ENCODE measurements at places on chromosomes 5 and 9. TPM values are rescaled to one million over a fixed set of nuclear protein-coding genes. Genes with fewer than 3 reads are reported as not detected.

GRCh38 chr5:157266286-157267007, 524 bp downstream of the CYFIP2 start:
- no peak for DNase-seq

DNA sequence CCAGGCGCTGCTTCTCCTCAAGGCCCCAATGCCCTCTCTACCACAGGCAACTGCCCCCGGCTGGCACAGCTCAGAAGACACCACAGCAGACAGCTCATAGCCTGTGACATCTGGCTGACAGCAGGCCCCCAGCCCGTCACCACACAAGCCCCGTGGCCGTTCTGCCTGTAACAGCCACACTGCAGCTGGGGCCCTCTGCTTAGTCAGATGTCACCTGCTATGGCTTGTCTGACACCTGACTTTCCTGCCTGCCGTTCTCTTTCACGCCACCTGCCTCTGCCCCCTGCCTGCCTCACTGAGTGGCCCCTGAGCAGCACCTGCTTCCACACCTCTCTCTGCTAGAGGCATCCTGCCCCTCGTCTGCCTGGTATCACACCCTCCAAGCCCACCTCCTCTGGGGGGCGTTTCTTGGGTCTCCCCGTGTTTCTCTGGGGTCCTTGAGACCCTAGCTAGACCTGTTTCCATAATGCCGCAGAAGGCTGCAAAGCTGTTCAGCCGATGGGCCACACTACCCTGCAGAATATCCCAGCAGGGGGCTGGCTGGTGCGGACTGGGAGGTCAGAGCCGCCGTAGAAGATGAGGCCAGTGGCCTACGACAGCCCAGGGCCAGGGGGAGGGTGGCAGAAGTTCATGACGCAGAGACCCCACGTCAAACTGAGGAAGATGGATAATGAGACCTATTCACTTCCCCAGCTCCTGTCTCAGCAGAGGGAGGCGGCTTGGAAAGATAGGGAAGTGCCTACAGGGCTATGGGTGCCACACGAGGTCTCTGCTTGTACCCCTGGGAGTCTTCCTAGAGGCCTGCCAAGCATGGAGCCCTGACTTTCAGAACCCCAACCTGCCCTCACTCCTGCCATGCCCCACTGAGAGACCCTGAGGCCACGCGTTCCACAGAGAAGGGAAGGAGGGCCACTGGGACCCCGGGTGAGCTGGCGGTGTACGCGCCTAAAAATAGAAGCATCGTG, 95.1 kb downstream of the ZNF354C start:
- peak; percentile 17 for DNase-seq

MYOZ3 gene
- 2.9 TPM for total RNA-seq

DNA sequence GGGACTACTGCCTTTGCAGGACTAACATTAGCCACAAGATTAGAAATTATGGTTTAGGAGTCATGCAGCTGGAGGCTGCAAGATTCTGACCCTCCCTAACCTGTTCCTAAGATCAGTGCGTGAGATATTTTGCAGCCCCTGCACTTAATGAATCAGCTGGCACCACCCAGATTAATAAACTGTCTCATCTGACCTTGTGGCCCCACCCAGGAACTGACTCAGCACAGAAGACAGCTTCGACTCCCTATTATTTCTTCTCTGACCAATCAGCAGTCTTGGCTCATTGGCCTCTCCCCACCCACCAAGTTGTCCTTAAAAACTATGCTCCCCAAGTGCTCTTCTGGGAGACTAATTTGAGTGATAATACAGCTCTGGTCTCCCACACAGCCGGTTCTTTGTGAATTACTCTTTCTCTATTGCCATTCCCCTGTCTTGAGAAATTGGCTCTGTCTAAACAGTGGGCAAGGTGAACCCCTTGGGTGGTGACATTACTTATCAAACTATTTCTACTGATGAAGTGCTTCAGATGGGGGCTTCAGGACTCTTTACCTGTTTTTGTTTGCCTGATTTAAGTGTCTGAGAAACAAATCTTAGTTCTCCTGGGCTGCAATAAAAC, 17.0 kb downstream of the CTSL start:
- DNase-seq = no peak

DNA sequence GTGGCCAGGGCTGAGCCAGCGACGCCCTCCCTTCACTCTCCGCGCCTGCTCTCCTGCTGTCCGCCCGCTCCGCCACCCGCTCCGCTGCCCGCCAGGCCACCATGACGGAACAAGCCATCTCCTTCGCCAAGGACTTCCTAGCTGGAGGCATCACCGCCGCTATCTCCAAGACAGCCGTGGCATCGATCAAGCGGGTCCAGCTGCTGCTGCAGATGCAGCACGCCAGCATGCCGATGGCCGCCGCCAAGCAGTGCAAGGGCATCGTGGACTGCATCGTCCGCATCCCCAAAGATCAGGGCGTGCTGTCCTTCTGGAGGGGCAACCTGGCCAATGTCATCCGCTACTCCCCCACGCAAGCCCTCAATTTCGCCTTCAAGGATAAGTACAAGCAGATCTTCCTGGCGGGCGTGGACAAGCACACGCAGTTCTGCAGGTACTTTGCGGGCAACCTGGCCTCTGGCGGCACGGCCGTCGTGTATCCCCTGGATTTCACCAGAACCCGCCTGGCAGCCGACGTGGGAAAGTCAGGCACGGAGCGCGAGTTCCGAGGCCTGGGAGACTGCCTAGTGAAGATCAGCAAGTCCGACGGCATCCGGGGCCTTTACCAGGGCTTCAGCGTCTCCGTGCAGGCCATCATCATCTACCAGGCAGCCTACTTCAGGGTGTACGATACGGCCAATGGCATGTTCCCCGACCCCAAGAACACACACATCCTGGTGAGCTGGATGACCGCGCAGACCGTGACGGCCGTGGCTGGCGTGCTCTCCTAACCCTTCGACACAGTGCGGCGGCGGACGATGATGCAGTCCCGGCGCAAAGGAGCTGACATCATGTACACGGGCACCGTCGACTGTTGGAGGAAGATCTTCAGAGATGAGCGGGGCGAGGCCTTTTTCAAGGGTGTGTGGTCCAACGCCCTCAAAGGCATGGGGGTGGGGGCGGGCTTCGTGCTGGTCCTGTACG, 1130.4 kb upstream of the ACO1 start:
- DNase-seq = peak; percentile 18

DNA sequence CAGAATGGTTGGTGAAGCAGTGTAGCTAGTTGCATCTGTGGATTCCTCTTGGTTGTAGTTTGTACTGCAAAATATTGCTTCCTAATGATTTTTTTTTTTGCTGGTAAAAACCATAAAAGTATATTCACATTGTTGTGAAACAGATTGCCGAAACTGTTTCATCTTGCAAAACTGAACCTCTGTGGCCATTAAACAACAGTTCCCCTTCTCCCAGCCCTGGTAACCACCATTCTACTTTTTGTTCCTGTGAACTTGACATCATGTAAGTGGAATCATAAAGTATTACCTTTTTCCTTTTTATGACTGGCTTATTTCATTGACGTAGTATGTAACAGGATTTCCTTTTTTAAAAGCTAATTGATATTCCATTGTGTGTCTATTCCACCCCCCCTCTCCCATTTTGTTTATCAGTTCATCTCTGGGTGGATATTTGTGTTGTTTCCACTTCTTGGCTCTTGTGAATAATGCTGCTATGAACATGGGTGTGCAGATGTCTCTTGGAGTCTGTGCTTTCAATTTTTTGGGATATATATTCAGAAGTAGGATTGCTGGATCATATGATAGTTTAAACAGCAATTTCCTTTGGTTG, 11.8 kb downstream of the SUB1 start:
- DNase-seq = no peak

NSG2 gene
- total RNA-seq = 0.63 TPM

DNA sequence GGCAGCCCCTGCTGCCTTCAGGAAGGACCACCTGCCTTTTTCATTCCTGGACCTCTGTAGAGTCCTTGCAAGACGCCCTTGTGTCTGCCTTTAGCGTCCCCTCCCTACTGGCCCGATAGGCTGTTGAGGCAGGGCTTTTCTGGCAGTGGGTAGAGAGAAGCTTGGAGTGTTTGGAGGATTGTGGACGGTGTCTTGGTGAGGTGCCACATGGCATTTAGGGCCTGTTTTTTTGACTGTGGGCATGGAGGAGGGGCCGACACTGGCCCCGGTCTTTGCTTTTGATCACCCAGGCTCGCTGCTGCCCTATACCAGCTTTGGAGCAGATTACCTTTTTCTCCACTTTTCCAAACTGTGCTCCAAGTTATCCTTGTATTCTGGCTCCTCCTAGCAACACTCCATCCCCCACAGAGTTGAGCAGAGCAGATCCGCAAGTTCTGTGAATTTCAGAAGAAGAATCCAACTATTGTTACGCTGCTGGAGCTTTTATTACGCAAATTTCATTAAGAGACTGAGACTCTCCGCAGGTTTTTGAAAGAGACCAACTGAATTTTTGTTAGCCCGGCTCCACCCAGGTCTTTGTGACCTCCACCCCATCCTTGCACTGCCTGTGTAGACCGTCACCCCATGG, 34.8 kb upstream of the PRDM12 start:
- no peak for DNase-seq

- DNase-seq = peak; percentile 25
Observed at GRCh38 chr5:81068063-81068462, 107.9 kb downstream of the RASGRF2 start.

DNA sequence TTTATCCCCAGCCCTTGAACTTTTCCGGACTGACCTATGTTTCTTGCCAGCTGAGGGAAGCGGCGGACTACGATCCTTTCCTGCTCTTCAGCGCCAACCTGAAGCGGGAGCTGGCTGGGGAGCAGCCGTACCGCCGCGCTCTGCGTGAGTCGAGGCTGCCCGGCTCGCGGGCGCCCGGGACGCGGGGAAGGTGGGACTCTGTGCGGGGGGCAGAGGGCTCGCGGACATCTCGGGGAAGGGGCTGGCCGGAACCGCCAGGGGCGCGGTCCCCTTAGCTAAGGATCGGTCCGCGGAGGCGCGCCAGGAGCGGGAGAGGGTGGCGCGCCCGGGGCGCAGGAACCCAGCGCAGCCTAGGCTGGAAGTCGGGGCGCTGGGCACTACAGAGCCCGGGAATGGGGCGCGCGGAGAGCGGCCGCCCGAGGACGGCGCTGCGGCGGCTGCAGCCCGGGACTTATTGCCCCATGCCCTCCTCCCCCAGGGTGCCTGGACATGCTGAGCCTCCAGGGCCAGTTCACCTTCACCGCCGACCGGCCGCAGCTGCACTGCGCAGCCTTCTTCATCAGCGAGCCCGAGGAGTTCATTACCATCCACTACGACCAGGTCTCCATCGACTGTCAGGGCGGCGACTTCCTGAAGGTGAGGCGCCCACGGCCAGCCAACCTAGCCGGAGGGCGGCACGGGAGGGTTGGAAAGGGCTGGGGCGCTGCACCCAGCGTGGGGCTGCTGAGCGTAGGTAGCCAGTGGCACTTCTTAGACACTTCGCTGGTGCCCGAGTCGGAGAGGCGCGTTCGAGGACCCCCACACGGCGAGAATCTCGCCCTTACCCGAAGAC, 922 bp downstream of the CRHBP start:
- no peak for DNase-seq

GRCh38 chr5:180600554-180601041, 9.3 kb upstream of the SCGB3A1 start:
- DNase-seq = no peak

- DNase-seq = no peak
Observed at GRCh38 chr5:153365547-153365946, 124.9 kb upstream of the GRIA1 start.

LECT2 gene
- not detected for total RNA-seq

- DNase-seq = no peak
Observed at GRCh38 chr9:110257956-110258355, 1.6 kb upstream of the TXN start.

DNA sequence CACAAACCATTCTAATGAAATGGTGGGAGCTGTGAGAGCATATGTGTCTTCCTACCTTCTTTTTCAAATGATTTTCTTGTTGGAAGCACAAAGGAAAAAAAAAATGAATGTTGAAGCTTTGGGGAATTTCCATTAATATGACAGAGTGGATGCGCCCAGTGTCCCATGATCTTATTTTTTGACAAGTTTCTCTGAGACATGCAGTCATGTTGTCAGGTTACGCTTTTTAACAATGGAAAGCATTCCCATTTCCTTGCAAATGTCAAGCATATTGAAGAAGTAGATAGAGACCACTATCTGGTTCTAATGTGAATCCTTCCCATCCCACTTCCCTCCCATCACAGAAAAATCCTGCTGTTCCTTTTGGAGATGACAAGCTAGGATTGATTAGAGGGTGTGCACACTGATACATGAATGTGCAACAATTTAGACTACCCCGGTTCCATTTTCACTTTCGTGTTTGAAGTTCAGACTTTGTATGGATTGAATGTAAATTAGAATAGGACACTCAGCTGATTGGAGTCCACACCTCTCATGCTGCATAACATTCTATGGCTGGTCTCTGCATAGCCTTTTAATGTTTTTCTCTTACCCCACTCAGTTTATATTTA, 919.4 kb downstream of the TLE4 start:
- no peak for DNase-seq

HSPB3 gene
- 218 TPM for total RNA-seq

DNA sequence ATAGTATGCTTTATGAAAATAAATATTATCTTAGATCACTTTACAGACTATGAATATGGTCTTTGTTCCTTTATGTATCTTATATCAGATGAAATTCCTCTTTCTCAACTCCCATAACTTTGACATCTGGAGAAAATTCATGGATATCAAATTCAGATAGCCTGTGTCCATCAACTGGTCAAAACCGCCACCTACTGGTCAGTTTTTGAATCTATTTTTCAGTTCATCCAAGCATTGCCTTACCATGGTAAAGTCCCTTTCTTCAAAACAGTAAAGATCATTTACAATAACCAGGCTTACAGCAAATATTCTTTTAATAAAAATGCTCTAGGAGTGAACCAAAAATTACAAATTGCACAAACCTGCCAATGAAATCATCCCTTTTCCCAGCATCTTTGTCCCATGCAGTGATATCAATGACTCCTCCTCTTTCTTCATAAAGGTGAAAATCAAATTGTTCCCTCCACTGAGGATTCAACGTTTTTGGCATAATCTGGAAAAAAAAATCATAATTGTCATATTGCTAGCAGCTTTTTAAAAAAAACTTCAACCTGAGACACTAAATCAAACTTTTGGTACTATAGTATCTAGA, 290.5 kb downstream of the SLF1 start:
- no peak for DNase-seq

DNA sequence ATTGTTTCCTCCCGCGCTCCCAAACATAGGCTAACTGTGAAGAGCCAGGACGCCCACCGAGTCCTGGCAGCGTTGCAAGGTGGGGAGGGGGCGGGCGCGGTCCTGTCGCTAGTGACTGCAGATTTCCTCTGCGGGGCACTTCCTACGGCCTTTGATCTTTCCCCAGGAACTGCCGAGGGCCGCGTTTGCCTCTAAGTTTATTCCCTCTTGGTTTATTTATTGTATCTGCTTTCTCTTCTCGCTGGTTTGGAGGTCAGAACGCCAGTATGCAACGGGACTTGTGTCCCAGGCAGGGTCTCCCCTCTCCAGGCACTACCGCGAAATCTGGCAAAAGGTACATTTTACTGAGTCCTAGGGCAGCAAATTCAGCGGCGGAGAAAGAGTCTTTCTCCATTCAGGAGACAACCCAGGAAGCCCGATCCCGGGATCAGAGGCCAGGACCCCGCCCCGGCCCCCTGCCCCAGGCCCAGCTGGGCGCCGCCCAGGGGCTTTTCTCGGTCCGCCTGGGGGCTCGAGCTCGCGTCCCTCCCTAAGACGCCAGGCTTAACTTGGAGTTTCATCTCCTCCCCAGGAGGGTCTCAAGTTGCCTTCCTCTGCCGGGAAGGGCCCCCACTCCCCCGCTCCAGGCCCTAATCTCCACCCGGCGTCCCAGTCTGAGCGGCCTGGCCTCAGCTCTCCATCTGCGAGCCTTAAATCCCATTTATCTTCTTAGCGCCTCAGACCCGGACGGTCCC, 884 bp upstream of the EGFLAM start:
- no peak for DNase-seq

PCDHGA2 gene
- 4.5 TPM for total RNA-seq

RABGAP1 gene
- total RNA-seq = 38.0 TPM

- no peak for DNase-seq
Observed at GRCh38 chr5:112931473-112931872, 9.4 kb upstream of the REEP5 start.

WDR38 gene
- total RNA-seq = not detected

PIP5K1B gene
- total RNA-seq = 47.0 TPM

All from left cardiac atrium (tissue), 4 donors.